ENCODE measurements at places on chromosomes 16 and 17.

DNA sequence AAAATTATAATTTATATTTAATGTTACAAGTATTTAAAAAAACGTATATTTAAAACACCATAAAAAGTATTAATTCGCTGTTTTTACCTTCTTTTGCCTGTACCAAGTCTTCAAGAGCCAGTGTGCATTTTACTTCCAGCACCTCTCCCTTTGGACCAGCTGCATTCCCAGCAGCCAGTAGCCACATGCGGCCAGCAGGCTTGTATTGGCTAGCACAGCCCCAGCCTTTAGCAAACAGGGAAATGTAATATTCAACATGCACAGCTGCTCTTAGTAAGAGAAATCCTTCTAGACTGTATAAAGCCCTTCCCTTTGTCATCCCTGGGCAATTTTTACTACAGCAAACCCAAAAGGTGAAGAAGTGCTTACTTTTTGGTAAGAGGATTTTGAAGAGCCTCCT lies 6.6 kb downstream of the DHODH start:
- DNase-seq: no peak

GRCh38 chr16:5176505-5176904 lies 78.9 kb upstream of the EEF2KMT start:
- DNase-seq: no peak

GRCh38 chr17:44801880-44802279 lies 28.2 kb downstream of the GJC1 start:
- DNase-seq: no peak

- no peak for DNase-seq
Observed at GRCh38 chr17:57582881-57583756, 162.0 kb downstream of the CCDC182 start.

- DNase-seq: no peak
Observed at GRCh38 chr17:82118168-82118814, 20.3 kb upstream of the FASN start.

- DNase-seq: no peak
Observed at GRCh38 chr17:6660101-6660500, 8.5 kb downstream of the C17orf100 start.

DNA sequence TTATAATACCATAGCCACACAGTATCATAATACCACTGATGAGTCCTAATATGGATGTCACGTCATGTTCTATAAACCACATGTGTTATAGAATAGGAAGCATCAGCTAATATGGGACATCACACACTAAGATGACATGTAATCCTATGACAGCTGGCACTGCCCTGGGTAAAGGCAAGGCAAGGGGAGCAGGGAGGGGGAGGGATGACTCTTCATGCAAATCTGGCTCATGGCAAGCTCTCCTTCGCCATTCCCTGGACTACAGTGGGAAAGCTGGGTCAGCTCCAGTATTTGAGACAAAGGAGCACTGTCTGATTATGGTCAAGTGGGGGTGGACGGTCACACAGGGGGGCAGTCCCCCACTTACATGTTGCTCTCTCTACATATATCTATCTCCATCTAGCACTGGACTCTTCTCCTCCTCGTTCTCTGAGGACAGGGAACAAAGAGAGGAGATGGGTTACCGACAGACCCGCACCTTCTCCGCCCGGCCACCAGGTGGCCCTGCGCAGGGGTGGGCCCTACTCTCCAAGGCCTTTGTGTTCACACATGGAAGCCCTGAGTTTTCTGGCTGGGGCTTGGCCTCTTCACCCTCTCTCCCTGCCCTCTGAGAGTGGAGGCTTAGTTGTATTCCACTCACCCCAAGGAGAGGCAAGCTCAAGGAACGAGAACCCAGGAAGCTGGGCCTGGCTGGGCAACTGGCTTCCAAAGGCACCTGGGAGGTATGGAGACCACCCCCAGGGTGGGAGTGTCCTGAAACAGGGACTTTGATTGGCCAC lies 23.4 kb upstream of the MPO start:
- DNase-seq: peak; percentile 66

- DNase-seq: no peak
Observed at GRCh38 chr16:72072514-72073342, 9.7 kb downstream of the HPR start.

DNA sequence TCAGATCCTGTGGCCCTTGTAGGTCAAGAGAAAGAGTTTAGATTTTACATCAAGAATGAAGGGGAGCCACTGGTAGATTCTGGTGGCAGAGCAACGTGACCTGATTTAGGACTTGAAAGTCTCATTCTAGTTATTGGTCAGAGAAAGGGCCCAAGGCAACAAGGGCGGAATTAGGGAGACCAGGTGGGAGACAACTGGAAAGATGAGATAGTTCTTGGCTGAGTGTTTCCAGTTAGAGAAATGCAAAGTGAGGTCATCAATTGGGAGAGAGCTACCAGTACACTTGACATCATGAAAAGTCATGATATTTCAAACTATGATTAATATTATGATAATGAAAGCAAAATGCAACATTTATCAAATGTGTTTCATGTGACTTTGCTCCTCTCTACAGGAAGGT lies 147.2 kb upstream of the FAM20A start:
- DNase-seq: no peak

- DNase-seq: peak; percentile 93
Observed at GRCh38 chr16:3578610-3579551, 1.7 kb upstream of the NLRC3 start.

DNA sequence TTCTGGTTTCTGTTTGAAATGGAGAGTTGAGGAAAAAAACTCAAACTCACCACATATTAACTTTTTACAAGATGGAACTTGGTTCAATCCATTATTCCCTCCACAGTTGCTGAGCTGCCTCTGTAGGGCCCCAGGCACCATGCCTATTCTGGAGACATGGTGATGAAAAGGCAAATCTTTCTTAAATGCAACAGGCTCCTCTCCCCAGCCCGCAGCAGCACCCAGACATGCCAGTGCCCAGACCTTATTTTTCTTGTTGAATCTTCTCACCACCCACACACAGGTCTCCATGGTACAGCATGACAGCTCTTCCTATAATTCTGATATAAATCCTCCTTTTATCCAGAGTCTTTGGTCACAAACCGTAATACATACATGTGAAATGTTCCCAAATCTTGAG lies 7.6 kb downstream of the CYTH1 start:
- peak; percentile 47 for DNase-seq

DNA sequence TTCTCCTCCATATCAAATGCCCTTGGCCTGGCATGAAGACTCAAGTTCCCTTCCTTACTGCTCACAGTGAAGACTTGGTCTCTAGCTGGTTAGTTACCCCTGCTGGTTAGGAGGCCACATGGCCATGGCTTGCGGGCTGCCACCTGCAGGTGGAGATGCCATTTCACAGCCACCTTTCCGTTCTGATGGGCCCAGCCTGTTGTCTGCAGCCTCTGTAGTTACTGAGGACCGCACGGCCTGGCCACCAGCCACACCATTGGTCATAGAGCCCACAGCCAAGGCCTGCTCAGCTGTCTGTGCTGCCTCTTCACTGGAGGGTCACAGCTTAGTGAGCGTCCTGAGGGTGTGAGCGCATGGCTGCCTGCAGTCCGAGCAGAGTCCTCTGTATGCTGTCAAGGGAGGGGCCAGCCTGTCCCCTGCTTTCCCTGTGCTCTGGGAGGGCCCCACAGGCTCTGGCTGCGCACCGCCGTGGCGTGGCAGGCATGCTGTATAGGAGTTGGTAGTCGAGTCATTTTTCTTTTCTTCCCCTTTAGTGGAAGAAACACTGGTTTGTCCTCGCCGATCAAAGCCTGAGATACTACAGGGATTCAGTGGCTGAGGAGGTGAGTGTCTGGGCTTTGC lies 59.2 kb downstream of the PLD6 start:
- DNase-seq: peak; percentile 46

- DNase-seq: no peak
Observed at GRCh38 chr16:1537763-1538289, 4.4 kb downstream of the TMEM204 start.

- DNase-seq: no peak
Observed at GRCh38 chr16:57533431-57534336, 2.7 kb downstream of the CCDC102A start.

- no peak for DNase-seq
Observed at GRCh38 chr17:37148156-37148555, 199.4 kb downstream of the AATF start.

DNA sequence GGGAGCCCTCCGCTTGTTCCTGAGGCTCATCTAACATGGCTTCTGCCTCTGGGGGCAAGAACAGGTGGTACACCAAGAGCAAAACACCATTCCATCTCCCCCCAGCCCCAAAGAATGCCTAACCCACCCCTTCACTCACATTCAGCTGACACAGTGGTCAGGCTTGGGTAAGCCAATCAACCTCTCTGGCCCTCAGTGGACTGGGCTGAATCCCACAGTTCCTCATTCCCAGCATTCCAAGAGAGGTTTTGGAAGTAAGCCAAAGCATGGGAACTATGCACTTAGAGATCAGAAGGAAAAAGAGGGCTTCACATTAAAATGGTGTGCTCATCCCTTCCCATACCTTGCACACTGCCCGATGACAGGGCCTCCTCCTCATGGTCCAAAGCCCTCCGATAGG lies 7.8 kb downstream of the PIGS start:
- no peak for DNase-seq

DNA sequence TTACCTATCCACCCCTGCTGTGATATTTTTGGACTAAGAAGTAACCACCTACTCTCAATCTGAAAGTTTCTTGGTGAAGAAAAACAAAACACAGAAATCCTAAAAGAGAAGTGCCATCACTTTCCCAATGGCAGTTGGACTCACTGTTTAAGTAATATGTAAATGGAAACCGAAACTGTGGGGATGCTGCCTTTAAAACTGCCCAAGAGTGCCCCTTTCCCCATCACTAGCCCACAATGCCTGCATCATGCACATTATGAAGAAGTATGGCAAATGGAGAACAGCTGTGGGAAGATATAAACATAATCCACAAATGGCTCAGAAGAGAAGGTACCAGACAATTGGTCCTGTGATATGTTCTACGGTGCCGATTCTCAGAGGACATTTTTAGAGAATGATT lies 33.5 kb upstream of the SLC6A2 start:
- DNase-seq: no peak

DNA sequence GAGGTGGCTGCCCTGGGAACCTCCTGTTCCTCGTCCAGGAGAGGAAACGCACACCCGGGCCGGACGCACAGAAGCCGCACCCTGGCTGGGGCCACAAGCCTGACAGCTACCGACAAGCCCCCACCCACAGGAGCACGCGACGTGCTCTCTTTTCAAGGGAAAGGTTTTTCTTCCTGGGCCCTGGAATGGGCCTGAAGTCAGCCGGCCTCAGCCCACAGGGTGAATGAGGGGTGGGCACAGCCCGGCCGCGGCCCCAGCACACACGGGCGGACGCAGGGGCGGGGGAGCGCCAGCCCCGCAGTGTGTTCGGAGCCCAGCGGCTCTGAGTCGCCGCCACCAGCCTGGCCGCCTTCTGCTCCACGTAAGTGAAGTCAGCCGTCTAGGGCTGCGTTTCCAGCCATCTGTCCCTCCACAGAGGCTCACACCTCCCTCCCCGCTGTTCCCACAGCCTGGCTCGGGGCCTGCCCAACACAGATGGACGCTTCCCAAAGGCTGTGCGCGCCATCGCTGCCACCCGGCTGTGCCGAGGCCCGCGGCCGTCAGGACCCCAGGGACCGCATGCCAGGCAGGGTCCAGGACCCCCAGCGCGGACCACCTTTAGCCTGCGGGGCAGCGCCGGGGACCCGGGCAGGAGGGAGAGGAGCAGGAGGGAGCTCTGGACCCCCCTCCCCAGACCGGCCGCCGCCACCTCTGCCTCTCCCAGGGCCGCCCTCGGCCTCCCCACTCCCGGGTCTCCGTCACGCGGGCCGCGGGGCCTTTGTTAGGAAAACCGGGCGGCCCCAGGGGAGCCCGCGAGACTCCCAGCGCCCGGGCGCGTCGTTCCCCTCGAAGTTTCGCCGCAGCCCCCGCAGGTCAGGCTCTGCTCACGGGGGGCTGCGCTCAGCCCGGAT lies 36.8 kb downstream of the CBFA2T3 start:
- no peak for DNase-seq

GRCh38 chr17:40122999-40123810 lies 1.4 kb downstream of the MSL1 start:
- DNase-seq: peak; percentile 73

GRCh38 chr16:4908854-4909401 lies 28.0 kb downstream of the PPL start:
- DNase-seq: no peak

GRCh38 chr17:46882666-46883065 lies 31.3 kb downstream of the WNT9B start:
- DNase-seq: no peak

GRCh38 chr17:4301066-4301465 lies 37.3 kb upstream of the ANKFY1 start:
- no peak for DNase-seq

DNA sequence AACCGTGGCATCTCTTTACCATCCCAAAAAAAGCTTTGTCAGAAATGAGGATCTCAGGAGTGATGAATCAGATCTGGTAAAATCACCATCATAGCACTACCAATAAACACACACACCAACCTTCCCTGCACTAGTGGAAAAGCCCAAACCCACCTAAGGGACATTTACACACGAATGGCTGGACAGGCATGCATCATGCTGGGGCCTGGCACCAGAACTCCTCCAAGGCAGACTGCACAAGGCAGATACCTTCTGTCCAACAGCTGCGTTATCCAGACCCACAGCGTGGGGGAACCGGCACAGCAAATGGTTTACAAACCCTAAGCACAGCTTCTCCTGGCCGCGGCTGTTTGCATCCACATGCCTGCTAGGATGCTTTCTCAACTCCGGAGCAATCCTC lies 2.8 kb downstream of the ASIC2 start:
- no peak for DNase-seq

DNA sequence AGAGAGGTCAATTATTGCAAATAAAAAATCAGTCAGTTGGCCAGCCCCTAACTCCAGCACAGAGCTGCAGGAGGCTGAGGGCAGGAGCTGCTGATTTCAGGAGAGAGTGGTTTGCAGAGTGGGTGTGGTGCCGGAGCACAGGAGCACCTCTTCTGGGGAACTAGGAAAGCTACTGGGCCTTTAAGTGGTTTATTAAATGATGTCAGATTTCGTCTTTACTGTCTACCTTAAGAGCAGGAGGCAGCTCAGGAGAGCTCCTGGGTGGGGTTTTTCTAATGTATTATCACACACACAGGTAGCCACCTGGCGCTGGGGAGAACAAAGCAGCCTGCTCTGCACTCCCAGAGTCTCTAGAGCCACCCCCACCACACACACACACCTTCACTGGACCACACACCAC lies 11.5 kb upstream of the HAS3 start:
- no peak for DNase-seq

GRCh38 chr16:66274335-66275110 lies 92.0 kb upstream of the CDH5 start:
- DNase-seq: peak; percentile 31

DNA sequence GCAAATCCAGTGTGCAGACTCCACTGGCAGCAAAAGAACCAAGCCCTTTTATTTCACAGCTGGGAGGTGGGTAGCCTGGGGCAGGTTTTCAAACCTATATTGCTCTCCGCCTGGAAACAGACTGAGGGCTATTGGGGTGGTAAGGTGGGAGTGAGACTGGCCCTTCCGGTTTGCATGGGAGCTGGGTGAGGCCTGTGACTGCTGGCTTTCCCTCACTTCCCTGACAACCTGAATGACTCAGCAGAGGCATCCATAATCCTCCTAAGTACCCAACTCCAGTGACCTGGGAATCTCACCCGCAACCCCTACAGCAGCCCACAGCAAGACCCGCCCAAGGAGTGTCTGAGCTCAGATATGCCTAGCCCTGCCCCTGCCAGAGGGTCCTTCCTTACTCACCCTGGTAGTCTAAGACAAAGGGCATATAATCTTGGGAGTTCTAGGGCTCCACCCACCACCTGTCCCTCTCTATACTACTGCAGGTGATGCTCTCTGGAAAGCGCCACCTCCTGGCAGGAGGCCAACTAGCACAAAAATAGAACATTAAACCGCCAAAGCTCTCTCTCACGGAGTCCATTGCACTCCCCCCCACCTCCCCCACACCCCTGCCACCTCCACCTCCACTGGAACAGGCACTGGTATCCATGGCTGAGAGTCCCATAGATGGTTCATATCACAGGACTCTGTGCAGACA lies 602.0 kb upstream of the C16orf82 start:
- no peak for DNase-seq

All from OCI-LY7 (cell line).